ENCODE measurements at places on chromosomes 5 and 9.

- no peak for DNase-seq
Measured at GRCh38 chr9:105511446-105511845, 46.5 kb upstream of the FKTN start.

DNA sequence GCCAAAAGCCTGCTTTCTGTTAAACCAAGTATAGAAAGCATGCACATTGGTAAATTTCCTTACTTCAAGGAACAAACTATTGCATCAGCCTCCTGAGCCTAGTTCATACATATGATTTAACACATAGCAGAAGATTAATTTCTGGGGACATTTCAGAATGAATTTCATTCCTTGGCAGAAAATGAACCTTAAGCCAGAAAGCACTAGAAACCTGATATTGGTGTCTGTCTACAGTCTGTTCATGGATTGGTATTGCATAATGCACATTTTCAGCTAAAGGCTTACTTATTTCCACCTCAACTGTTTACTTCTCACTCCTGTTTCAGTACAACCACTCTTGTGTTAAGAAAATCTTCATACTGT is 1471.8 kb upstream of the NUDT12 start:
- no peak for DNase-seq

DNA sequence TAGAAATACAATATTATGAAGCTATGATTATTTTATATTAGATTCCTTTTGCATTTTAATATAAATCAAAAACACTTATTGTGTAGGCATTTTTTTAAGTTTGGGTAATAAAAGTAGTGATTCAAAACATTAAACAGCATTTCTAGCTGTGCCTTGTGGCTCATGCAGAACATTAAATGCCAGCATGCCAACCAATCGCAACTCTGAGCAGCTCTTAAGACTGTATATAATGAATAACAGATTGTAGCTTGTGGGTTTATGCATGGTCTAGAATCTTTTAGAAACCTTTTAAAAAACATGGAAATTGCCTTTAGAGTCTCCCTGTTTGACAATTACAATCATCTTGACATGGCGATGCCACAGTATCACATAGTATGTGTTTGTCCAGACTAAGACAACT is 903.8 kb downstream of the EFNA5 start:
- DNase-seq: no peak

DNA sequence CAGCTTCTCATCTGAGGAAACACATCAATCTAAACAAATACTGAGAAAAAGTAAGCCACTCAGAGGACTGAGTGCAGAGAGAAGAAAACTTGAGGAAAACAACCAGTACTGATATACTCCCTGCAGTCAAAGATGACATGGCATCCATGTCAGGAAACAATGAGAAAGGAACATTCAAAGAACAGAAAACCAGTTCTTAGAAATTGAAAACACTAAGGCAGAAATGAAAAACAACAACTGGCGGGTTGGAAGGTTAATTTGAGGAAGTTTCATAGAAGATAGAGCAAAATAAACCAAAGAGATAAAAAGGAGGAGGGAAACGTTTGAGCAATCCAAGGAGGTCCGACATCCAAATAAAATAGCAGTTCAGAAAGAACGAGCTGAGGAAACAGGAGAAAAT is 475.2 kb downstream of the HINT1 start:
- DNase-seq: no peak

GRCh38 chr5:91401175-91401574 is 18.1 kb upstream of the ARRDC3 start:
- DNase-seq: no peak
